ENCODE measurements at places on chromosomes 1 and 21. TPM values are rescaled to one million over a fixed set of nuclear protein-coding genes. Genes with fewer than 3 reads are reported as not detected.
A peak's percentile ranks its signal among the peaks of the same experiment; 100 is the strongest.

GRCh38 chr1:205379056-205379455 lies 22.3 kb upstream of the KLHDC8A start:
- DNase-seq = no peak

DNA sequence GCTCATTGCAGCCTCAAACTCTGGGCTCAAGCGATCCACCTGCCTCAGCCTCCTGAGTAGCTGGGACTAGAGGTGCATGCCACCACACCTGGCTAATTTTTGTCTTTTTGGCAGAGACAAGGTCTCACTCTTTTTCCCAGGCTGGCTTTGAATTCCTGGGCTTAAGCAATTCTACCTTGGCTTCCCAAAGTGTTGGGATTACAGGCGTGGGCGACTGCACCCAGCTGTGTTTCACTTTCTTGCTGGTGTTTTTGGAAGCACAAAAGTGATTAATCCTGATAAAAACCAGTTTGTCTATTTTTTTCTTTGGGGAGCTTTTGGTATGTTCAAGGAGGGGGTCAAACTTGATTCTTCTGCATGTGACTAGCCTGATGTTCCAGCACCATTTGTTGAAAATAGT lies 19.3 kb downstream of the RNF11 start:
- DNase-seq = no peak

DNA sequence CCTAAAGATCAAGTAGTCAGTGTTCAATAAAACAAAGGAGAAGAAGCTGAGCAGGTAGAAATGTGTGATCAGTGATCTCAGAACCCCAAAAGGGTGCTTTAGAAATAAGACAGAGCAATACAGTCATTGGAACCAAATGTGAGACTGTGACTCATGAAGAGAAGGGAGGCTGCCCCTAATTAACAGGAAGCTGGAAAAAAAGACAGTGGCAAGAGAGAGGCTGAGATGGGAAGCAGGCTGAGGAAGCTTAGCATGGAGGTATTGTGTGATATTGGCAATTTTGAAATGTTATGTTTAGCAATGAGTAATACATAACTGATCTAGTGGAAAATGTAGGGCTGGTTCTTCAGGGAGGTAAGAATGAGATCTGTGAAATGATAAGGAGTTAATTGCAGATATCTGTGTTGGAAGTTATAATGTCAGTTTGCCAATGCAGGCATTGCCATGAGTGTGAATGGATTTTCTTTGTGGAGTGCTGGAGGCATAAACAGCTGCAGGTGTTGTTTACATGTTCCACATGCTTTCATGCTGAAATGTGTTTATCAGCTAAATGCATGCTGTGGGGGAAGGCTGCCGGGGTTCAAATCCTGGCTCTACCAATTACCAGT lies 90.6 kb upstream of the CACNA1E start:
- no peak for DNase-seq

GRCh38 chr1:45730075-45730779 lies 20.2 kb downstream of the IPP start:
- DNase-seq = no peak

DNA sequence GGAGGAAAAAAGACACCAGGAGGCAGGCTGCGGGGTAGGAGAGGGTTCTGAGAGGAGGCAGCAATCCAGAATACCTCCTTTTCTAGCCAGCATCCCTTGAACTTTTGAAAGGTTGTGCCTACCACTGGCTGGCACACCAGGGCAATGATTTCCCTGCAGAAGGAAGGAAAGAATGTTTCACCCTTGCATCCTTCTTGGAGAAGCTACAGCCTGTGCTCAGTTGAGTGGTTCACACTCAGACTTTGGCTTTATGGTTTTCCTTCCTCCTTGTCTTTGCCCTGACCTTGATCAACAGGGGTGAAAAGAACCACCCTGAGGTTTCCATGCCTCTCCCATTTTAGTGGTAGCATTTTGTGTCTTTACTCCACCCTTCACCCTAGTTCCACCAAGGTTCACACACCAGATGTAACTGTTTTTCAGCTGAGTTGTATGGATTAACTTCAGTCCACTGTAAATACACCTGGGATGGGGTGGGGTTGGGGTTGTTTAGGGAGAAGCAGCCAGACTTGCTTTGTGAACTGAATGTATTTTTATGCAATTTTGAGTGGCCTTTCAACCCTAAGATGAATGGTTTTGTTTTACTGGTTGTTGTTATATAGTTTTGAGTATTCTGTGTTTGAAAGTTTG lies 122.3 kb downstream of the SYT2 start:
- DNase-seq = no peak

- DNase-seq = no peak
Measured at GRCh38 chr1:7896994-7897393, 43.6 kb downstream of the TNFRSF9 start.

- DNase-seq = no peak
Measured at GRCh38 chr1:145702826-145703225, 4.3 kb downstream of the PDZK1 start.

SLC1A7 gene
- not detected for total RNA-seq

DNA sequence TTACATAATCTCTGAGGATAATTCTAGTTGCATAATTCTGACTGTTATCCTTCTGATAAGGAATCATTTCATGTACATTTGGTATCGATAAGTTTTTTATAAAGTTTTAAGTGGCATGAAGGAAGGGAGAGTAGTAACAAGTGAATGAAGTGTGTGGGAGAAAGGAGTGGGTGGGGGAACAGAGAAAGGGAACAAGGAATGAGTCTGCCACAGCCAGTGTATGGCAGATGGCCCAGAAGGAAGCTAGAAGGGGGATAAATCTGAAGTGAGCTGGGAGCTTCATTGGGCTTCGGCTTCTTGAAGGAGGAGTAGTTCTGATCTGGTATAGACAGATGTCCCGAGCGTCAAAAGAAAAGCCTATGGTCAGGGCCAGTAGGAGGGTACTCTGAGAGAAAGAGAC lies 18.6 kb downstream of the ZBTB40 start:
- no peak for DNase-seq

MAGI3 gene
- total RNA-seq = 16.6 TPM

DNA sequence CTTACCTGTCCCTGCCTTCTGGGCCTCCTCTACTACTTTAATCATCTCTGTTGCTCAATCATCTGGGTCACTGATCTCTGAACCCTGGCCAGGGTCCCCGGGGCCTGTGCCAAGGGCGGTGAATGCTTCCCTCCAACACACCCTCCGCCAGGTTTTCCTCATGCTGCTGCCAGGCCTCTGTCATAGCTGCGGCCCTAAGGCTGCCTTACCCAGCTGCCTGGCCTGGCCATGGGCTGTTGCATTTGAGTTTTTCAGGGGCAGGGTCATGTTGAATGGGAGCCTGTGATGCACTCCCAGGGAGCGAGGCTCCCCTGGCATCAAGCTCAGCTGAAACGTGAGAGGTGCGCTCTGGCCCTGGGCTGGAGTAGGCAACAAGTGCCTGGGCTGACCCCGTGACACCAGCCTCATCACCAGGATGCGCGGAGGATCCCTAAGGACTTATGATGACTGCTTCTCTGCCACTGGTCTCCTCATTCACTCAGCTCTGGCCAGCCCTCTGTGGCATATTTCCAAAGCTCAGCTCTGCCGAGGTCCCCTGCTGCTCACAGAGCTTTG lies 7.6 kb downstream of the EDN2 start:
- DNase-seq = peak; percentile 89

GRCh38 chr1:108661030-108661609 lies at the start of gene HENMT1:
Gene HENMT1 (minus strand): TSS chr1:108661093. CDS start chr1:108659884, 1,209 bp downstream.
- DNase-seq = peak; percentile 24

DNA sequence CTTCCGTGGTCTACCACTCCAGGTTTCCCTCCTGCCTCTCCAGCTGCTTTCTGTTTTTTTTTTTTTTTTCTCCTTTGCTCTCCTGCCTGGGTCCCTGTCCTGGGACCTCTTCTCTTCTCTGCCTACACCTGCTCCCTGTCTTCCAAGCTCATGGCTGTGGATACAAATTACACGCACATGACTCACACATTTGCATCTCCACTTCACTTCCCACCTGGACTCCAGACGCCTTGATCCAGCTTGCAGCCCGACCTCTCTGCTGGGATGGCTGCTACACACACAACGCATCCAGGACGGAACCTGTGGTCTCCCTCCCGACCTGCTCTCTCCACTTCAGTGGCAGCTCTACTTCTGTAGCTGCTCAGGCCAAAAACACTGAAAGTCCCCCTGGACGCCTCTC lies 44.4 kb upstream of the B3GALT5 start:
- DNase-seq = no peak

DNA sequence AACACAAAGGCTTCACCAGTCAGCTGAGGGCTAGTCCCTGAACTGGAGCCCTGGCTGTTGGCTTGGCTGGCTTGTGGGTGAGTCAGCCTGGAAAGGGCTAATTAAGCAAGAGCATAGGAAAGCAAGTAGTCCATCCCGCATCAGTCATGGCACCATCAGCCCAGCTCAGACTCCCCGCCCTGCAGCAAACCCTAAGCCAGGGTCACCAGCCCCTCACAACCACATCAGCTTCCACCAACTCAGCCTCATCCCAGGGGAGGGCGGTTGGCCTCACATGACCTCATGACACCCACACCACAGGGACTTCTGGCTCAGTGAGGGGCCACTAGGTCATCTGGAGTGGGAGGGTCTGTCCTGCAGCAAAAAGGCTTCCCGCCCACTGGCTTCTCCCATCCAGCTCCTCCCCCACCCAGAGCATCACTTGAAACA lies 7.0 kb upstream of the SPATC1L start:
- DNase-seq = no peak

GRCh38 chr1:224201383-224201782 lies 18.3 kb downstream of the DEGS1 start:
- no peak for DNase-seq

FAM72B gene
- 0.47 TPM for total RNA-seq

CLDN8 gene
- 0.09 TPM for total RNA-seq

GRCh38 chr1:246072456-246072955 lies 434.6 kb downstream of the SMYD3 start:
- no peak for DNase-seq
